Activated CD4-positive, alpha-beta T cell treated with anti-CD3 and anti-CD28 coated beads, Interleukin-2, amount 50 U/mL, for 48 hours (primary cell): ENCODE measurements at places on chromosomes 3 and 15.

DNA sequence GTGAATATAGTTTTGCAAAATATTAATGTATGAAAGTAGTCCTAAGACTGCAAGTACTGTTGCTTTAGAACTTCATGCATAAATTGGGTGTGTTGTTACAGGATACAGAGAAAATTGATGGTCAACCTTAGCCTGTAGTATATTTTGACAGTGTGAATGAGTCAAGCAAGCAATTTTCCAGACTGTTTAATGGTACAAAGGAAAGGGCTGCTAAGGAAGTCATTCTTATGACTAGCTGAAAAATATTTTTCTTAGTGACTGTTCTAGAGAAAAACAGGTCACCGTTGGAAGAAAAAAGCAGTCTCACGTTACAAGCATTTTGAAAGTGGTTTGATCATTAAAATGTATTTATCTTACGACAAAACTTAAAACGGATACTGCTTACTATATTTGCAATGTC, 49.2 kb downstream of the MBNL1 start:
- DNase-seq: no peak

GRCh38 chr3:23723930-23724329, 81.8 kb upstream of the UBE2E1 start:
- DNase-seq: no peak

GRCh38 chr3:41199866-41200668, 762 bp downstream of the CTNNB1 start:
- peak; percentile 46 for DNase-seq

- DNase-seq: no peak
These were observed 202.2 kb upstream of the ADAMTS9 start for GRCh38 chr3:64890006-64890405.

GRCh38 chr3:183826448-183827250, 1.3 kb upstream of the MAP6D1 start:
- DNase-seq: no peak

DNA sequence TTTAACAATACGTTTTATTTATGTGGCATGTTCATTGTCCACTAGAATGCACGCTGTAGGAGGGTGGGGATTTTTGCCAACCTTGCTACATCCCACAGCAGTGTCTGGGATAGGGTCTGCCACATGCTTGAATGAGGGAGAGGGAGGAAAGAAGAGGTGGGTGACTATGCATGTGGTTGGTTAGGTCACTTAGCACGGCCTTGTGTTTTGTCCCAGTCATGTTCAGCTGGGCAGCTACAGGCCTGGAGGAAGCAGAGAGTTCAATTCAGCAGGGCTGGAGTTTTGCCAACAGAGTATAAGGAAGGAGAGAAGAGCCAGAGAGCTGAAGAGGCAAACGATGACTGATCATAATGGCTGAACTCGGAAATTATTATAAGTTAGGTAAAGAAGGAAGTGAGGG, 268.4 kb upstream of the NSMCE3 start:
- no peak for DNase-seq

DNA sequence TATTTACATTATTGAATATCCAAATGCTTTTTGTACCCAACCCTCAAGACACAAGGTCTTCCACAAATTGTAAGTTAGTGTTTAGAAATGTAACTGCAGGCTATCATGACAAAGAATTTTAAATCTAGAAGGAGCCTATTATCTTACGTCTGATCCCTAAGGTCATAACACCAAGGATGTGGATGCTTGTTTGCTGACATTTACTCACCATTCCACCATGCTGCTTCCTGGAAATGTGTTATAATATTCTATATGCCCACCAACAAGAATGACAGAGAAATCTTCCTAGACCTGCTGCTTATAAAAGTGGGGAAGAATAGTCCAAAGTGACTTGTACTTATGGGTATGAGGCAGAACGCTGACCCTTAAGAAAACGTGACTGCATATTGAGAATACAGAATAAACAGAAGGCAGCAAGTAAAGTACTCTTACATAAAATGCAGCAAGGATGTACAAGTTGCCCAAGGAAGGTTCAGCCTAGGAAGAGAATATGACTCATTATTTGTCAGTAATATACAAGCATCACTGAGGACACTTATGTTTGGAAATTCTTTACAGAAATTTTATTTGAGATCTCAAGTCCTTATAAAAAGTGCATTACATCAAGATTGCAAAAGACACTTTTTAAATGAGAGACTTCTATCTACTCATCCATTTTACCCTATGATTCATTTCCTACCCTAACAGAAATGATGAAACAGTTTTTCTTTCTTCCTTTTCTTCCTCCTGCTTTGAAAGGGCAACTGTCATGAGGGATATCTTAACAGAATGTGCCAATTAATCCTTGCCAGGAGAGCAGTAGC, 59.6 kb downstream of the ESYT3 start:
- no peak for DNase-seq

GRCh38 chr15:82799183-82799841, 6.6 kb downstream of the FSD2 start:
- DNase-seq: no peak

DNA sequence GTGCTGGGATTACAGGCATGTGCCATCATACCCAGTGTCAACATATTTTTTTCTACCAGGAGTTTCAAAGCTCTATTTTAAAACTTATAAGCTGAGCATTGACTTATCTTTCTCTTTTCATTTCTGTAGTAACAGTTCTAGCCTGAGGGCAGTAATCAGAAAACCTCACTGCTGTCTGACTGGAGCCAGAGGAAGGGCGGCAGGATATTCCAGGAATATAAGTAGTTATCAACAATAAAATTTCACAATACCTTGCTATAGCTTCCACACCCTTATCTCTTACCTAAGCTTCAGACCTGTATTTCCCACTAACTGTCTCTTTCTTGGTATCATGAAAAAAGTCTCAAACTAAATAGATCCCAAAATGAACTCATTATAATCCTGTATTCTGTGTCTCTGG, 5.1 kb upstream of the NEDD4 start:
- no peak for DNase-seq

DNA sequence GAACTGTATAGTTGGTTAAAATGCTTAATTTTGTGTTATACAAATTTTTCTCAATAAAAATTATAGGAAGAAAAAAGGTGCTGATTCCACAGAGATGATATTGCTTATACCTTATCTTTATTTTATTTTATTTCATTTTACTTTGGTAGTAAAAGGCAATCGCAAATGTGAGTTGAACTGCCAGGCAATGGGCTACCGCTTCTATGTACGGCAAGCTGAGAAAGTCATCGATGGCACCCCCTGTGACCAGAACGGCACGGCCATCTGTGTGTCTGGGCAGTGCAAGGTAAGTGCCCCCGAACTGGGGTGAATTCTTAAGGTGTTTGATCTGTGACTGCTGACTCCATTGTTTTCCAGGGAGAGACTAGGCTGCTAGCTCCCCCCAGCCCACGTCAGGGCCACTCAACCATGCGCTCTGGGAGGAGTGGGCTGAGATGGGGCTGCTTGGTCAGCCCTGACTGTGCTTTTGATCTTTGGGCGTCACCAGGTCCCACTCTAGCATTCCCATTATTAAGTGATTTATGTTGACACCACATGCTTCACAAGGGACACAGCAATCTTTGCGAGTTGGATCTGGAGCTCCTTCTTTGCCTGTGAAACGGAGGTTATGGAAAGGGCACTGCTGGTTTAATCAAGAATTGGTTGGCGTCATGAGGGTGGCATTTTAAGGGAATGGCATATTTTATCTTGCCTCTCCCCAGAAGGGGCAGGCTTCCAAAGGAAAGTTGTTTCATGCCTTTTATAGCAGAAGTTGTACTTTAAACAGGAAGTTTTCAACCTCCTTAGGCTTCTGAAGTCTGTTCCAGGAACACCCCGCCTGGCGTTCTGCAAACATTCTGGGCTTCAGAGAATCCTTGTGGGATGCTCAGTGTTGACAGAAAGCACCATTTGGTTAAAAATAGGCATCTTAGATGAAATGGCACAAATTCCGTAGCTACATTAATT, 296.5 kb downstream of the THSD4 start:
- DNase-seq: no peak

- no peak for DNase-seq
These were observed 123.1 kb downstream of the OPA1 start for GRCh38 chr3:193716150-193716549.

GRCh38 chr3:128317698-128318231, 148.9 kb downstream of the DNAJB8 start:
- no peak for DNase-seq

DNA sequence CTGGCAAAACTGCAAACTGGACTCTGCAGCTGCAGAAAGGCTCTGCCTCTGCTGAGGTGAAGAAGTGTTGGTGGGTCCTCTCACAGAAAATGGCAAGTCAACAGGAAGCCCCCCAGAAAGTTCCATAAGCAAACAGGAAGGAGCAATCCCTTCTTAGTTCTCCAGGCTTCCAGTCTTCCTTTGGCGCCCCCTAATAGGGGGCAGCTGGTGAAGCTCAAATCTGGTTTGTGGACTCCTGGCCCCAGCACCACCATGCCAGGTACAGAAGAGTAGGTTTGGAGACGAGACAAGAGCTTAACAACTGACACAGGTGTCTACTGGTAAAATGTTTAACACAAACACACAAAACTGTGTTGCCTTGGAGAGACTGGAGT, 35.5 kb downstream of the LEO1 start:
- DNase-seq: no peak

- DNase-seq: no peak
These were observed 20.7 kb downstream of the DUOX1 start for GRCh38 chr15:45150481-45150880.

GRCh38 chr3:20622304-20622703, 436.3 kb upstream of the SGO1 start:
- DNase-seq: no peak

DNA sequence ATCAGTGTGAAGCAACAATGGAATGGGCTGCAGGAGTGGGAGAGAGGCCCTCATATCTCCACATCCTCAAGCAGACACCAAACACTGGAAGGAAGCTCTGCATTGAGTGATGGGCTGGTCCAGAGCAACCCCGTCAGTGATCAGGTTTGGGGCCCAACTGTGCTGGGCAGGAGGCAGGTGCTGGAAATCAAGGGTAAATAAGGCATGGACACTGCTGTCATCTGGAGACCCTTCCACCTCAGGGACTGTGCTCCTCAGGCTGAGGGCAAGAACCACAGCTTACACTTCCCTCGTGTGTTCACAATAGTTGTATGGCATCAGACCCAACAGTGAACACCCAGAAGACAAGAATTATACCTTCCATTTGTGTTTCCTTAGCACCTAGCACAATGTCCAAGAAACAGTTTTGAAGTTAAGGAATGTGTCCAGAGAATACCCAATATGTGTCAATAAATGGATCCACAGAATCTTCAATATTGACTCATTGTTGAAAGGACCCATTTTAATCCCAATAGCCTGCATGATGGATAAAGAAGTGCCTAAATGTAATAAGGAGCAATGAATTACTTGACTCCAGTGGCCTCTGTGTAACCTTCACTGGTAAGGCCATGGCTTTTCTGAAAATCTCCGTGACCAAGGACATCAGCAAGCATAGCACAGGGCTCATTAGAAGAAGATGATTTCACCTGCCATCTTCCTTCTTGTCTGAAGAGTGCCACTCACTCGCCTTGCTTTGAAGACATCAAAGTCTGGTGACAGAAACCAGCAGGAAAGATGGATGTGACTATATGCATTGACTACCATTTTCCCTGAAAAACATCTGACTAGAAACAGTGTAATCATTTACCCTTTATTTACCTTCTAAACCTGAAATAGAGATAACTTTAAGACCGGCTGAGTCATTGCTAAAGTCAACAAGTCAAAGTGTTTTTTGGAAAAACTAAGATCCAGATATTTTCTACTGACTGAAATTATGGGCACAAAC, 7.0 kb upstream of the AHSG start:
- no peak for DNase-seq

- no peak for DNase-seq
These were observed at the start of gene CNTN3 for GRCh38 chr3:74614107-74614967. CNTN3 (minus strand) TSS chr3:74614659; CDS start chr3:74521112, 93,547 bp downstream.

- DNase-seq: no peak
These were observed 277.4 kb downstream of the ERC2 start for GRCh38 chr3:56190771-56191305.

DNA sequence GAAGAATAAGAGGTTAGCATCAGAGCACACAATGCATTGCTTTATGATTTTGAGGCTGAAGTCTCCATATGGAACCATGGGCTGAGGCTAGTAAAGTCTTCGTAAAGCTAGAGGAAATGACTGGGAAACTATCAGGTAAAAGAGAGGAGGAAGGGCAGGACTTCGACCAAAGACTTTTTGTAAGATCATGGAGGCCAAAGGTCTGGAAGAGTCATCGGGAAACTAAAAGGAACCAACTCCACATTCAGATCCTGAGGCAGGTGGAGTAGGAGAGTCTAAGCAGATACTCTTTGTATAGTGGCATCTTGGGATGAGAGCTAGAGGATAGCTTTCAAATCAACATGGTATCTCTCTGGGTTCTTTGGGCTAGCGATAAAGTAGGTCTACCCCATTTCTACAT, 36.3 kb downstream of the SEMA6D start:
- no peak for DNase-seq

DNA sequence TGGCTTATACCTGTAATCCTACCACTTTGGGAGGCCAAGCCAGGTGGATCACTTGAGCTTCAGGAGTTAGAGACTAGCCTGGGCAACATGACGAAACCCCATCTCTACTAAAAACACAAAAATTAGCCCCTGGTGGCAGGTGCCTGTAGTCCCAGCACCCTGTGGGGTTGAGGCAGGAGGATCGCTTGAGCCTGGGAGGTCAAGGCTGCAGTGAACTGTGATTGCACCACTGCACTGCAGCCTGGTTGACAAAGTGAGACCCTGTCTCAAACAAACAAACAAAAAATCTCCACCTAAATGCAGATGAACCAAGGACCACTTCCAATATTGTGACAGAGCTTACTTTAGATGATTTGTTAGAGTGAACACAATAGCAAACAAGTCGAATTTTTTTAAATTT, 53.7 kb downstream of the TP53BP1 start:
- DNase-seq: no peak

GRCh38 chr3:53773611-53774368, 72.4 kb downstream of the CHDH start:
- no peak for DNase-seq

DNA sequence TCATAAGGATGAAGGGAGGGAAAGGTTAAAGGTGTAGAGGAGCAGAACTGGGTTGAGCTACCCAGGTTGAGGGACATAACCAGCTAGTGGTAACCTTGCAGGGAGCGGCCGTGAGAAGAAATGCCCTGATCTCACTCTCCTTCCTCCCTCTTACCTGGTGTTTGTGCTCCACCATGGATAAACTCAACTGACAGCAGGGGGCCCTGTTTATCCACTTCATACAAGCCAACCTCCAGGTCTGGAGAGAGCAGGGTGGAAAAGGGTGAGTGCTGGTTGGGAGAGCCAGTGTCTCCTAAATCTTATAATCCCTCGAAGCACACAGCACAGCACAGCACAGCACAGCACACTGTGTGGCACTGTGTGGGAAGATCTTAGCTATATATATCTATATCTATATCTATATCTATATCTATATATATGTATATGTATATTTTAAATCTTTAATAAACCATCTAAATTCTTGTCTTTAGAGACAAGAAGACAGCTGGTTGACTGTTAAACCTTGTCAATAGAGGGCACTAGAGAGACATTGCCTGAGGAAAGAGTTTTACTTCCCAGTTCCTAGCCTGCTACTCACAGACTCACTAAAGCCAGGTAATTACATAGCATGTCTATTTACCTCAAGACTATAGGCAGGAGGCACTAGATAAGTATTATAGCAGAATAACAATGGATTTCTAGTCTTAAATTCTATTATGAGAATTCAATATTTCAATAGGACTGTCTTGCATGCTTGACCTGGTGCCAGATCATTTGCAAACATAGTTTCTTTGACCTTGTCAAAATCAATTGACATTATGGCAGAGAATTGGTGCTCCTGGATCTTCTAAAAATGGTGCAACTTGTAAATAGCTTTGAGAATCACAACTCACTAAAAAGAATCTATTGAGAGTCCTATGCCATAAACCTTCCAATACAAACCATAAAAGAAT, 21.7 kb upstream of the FMN1 start:
- no peak for DNase-seq

- no peak for DNase-seq
These were observed 5.7 kb upstream of the CHRNA3 start for GRCh38 chr15:78626381-78626995.
